Mesenteric fat pad (tissue), 1 donor: ENCODE measurements at places on chromosomes 7 and 10.

GRCh38 chr10:3131098-3131497, 41.5 kb downstream of the PITRM1 start:
- DNase-seq, result no peak

DNA sequence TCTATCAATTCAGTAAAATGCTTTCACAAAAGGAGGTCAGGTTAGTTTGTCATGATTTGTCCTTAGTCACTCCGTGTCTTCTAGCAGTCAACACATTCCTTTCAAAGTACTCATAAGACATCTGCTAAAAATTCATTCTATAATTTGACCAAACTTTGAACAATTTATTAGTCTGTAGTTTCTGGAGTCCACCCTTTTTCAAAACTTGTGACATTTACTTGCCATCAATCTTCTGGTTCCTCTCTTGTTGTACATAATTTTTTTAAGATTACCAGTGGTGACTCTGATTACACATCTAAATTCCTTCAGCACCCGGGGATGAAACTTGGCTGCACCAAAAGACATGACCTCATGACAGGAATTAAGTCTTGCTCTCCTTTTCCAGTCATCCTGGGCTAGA, 130.1 kb downstream of the NEBL start:
- no peak for DNase-seq

DNA sequence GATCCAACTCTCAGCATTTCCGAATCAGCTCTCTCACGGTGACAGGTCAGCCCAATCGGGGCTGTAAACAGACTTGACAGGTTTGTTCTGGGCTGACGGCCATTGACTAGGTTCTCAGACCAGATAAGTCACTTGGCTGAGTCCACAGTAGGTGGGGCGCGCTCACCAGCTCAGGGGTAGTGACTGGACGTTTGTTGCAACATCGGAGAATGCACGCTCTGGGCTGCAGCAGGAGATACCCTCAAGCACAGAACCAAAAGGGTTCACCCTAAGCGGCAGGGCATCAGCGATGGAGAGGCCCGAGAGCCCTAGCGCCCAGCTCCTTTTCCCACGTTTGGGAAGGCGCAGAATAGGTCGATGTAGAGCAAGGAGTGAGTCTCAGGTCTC, 1.8 kb downstream of the KLLN start:
- DNase-seq, result peak; percentile 90

GRCh38 chr10:129279446-129280154, 187.4 kb upstream of the MGMT start:
- no peak for DNase-seq

- no peak for DNase-seq
These were observed 282.4 kb downstream of the SORCS3 start for GRCh38 chr10:104923501-104923900.

- DNase-seq, result no peak
These were observed 25.2 kb downstream of the GET4 start for GRCh38 chr7:901388-902154.

DNA sequence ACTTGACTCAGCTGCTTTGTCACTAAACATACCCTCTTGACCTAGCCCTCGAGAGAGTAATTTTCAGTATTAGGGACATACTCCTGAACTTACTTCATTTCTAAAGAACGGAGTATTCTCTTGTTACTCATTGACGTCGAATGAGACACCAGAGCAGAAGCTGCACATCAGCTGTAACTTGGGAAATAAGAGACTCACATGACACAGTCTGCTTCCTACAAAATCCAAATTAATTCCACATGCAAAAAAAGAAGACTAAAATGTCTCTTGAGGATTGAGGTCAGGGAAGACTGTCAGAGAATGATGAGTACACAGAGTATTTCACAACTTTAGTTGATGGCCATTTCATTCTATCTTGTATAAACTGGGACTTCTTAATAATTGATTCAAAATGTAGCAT, 114.7 kb upstream of the EGFR start:
- no peak for DNase-seq

DNA sequence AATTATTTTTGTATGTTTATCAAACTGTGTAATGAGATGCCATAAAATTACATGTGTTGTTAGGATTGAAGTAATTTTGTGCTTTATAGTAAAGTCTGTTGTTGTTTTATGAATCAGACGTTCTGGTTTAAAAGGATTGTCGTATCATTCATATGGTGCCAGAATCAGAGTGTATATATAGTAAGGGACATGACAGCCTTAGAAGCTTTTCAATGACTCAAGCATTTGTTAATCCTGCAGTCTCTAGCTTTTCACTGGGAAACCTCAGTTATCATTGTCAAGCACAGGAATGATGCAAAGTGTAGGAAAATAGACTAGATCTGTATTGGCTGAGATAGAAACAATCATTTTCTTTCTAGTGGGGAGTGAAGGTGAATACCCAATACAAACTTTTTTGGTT, 57.5 kb downstream of the TRRAP start:
- no peak for DNase-seq

GRCh38 chr10:106280896-106281460, 883.5 kb downstream of the SORCS1 start:
- no peak for DNase-seq

GRCh38 chr10:88874281-88874680, 5.8 kb upstream of the STAMBPL1 start:
- DNase-seq, result no peak

GRCh38 chr7:157975401-157976372, 611.9 kb downstream of the PTPRN2 start:
- peak; percentile 57 for DNase-seq
